ENCODE measurements at places on chromosomes 6 and 20. TPM values are rescaled to one million over a fixed set of nuclear protein-coding genes. Genes with fewer than 3 reads are reported as not detected.

GRCh38 chr6:70051197-70052124 is 185.1 kb downstream of the COL19A1 start:
- no peak for DNase-seq

- no peak for DNase-seq
Measured at GRCh38 chr6:142700032-142700431, 244.9 kb downstream of the HIVEP2 start.

GRCh38 chr6:155272353-155273232 is 8.8 kb downstream of the CLDN20 start:
- DNase-seq: peak; percentile 16

DNA sequence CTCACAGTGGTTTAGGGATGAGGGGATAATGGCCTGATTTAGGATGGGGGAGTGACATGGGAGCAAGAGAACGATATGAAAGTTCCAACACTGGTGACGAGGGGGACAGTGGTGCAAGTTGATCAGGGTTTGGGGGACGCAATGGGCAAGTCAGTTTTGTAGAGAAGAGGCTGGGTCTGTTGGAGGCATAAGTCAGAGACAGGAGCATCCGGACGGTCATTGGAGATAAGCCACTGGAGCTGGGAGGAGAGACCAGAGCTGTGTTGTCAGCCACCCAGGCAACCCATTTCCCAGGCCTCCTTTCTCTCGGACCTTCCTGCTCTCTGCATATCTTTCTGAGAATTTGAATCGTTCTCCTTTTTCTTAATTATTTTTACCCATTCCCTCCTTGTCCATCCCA is 9.5 kb downstream of the DNPH1 start:
- DNase-seq: no peak

GRCh38 chr6:34839666-34840352 is 47.9 kb downstream of the BLTP3A start:
- peak; percentile 6 for DNase-seq

DNA sequence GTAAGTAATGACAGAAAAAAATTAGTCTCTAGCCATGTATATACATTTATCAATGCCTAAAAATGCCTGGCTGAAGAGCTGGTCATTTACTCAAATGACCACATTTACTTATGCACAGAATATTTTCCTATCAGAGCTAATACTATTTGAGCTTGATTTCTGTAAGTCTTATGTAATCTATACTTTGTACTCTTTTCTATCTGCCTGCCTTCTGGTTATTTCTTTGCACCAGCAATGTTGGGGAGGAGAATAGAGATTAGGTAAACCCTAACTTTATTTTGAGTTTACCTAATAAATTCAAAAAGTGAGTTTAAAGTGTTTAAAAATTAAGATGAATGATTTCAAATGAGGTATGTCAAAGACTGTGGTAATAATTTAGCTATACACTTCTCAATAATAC is 3.7 kb downstream of the CALHM5 start:
- DNase-seq: no peak

GRCh38 chr20:38728191-38728781 is 4.0 kb downstream of the SLC32A1 start:
- DNase-seq: no peak

GRCh38 chr6:161832622-161833021 is 558.8 kb upstream of the AGPAT4 start:
- DNase-seq: no peak

- DNase-seq: no peak
Measured at GRCh38 chr20:37349517-37350491, 3.9 kb downstream of the SRC start.

DNA sequence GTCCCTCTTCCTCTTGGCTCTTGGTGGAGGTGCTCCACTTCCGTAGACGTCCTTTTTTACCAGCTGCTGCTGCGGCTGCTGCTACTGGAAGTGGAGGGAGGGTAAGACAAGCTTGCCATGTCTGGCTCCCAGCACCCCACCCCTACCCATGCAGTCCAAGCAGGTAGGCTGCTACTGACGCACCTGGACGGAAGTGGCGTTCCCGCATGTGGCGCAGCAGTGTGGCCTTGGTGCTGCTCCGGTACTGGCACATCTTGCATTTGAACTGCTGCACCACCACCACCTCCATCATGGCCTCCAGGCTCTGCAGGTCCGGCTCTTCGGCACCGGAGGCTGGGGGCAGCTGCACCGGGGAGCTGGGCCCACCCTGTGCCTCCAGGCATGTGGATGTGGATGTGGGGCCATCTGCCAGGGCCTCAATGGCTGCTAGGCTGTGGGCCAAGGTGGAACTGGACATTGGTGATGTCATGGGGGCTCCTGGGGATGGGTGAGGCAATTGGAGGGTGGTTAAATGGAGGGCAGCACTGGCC is 4.4 kb downstream of the ZNF335 start:
- DNase-seq: no peak

DNA sequence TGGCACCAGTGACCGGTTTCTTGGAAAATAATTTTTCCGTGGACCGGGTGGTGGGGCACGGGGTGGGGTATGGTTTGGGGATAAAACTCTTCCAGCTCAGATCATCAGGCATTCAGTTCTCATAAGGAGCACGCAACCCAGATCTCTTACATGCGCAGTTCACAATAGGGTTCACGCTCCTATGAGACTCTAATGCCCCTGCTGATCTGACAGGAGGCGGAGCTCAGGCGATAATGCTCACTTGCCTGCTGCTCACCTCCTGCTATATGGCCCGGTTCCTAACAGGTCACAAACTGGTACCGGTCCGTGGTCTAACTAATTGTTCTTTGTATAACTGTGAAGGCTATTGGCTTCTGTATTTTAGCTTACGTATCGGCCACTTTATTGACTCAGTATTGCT is 51.7 kb downstream of the VSTM2L start:
- no peak for DNase-seq

- DNase-seq: no peak
Measured at GRCh38 chr6:113699239-113699638, 157.9 kb upstream of the MARCKS start.

DNA sequence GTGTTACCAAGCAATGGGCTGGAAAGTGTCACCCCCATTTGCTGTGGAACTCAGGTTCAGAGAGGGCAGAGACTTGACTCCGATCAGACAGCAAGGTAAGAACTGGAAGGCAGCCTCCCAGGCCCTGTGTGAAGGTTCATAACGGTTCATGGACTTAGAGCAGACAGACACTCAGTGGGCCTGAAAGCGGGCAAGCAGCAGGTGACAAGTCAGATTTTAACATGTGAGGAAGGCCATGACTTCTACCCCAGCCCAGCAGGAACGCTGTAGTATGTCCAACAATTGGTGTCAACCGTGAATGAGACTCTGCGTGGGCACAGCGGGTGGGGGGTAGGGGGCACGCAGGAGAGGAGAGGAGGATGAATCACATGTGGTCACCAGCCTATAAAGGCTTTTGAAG is 217.6 kb upstream of the SNX9 start:
- no peak for DNase-seq

DNA sequence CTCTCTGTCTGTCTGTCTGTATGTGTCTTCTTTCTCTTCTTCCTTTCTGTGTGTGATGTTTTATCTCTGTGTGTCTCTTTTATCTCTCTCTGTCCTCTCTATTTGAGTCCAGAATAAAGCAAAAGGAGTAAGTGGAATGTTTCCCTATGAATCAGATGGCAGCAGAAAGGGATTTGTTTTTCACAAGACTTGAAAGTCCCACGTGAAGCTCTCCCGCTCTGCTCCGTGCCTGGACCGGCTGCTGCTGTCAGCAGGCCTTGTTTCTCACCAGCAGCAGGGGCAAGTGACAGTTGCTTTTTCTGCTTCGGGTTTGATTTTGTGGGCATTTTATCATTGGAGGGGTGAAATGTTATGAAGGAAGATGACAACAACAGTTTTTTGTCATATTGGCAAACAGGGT is 212.7 kb downstream of the PACRG start:
- no peak for DNase-seq

- no peak for DNase-seq
Measured at GRCh38 chr6:100381111-100381510, 83.6 kb downstream of the SIM1 start.

DNA sequence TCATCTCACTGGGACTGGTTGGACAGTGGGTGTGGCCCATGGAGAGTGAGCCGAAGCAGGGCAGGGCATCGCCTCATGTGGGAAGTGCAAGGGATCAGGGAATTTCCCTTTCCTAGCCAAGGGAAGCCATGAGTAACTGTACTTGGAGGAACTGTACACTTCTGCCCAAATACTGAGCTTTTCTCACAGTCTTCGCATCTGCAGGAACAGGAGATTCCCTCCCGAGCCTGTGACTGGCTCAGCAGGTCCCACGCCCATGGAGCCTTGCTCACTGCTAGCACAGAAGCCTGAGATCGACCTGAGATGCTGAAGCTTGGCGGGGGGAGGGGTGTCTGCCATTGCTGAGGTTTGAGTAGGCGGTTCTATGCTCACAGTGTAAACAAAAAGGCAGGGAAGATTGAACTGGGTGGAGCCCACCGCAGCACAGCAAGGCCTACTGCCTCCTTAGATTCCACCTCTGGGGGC is 10.4 kb upstream of the CALHM5 start:
- DNase-seq: no peak

DNA sequence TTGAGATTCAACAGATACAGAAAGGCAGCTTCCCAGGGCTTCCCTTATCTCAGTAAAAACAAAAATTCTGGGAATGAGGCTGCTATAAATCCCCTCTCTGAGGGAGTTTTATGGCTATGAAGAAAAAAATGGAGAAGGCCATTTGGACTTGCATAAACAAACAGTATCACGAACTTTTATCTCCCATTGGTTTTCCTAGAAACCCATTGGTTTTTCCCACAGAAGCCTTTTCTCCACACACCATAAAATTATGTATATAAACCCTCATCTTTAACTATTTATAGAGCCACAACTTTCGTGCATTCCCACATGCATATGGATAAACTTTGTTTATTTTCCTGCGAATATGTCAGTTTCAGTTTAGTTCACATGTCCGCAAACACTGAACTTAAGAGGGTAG is 36.2 kb upstream of the BTBD3 start:
- no peak for DNase-seq

GRCh38 chr6:133132466-133132971 is 108.6 kb upstream of the EYA4 start:
- DNase-seq: no peak

DNA sequence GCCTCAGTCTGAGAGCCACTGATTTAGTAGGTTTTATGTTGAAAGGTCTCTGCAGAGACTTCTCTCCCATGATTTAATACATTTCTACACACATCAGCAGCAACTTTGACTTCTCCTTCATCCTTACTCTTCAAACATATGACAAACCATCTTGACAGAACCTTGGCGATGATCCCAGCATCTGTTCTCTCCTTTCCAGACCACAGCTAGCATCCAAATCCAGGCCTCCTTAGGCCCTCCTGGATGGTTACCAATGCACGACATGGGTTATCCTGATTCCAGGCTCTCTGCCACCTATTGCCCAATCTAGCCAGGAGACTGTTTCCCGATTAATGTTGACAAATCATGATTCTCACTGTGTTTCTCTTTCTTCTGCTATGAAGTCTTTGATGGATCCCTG is 16.8 kb downstream of the LAMA4 start:
- DNase-seq: peak; percentile 93

GRCh38 chr6:2763876-2764540 is 1.2 kb upstream of the WRNIP1 start:
- DNase-seq: no peak

DNA sequence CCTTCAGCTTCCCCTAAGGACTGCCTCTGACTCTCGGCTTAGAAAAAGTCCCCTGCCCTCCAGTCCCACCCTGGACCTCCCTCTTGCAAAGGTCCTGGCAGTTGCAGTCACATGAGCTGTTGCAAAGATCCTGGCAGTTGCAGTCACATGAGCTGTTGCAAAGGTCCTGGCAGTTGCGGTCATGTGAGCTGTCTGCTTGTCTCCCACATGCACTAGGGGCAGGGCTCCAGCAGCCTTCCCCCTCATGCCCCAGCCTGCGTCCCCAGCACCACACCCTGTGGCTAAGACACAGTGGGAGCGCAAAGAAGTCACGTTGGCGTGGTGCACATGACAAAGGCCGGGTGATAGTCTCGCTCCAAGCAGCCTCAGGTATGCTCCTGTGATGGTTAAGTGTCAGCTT is 82.9 kb downstream of the ZNF217 start:
- no peak for DNase-seq

DNA sequence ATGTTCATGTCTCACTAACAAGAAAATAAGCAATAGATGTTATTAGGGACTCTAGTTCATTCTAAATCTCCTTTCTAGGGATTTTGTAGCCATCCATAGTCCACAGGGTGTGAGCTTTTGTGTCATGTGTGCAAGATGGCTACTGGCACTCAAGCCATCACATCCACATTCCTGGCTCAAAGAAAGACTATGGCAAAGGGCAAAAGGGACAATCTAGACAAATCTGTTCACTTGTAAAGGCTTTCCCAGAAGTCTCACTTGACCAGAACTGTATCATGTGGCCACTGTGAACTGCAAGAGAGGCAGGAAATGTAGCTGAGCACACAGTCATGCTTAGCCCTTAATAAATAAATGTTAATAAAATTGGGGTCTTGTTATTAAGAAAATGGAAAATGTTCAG is 212.6 kb upstream of the EXOC2 start:
- no peak for DNase-seq

DNA sequence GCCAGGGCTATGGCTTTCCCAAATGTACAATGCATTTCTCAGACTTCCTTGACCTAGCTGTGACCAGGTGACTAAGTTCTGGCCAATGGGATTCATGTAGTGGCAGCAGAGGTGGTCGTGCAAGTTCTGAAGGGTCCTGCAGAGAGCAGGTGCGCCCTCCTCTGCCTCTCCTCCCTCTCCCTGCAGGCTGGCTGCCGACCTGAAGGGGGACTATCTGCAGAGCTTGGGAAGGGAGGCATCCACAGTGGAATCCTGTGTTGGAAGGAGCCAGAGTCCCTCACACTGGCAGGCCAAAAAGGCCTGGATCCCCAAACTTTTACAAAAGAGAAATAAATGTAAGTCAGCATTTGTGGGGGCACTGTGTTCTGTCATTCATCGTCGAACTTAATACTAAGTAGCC is 66.6 kb downstream of the CDH26 start:
- no peak for DNase-seq

- DNase-seq: no peak
Measured at GRCh38 chr6:157814883-157815282, 8.2 kb upstream of the SNX9 start.

- DNase-seq: no peak
Measured at GRCh38 chr20:19928328-19929011, 88.7 kb upstream of the NAA20 start.

MDFI gene
- 144 TPM for total RNA-seq

C4B gene
- total RNA-seq: 3.7 TPM

SIRPB1 gene
- total RNA-seq: not detected

MCHR2 gene
- not detected for total RNA-seq

IPCEF1 gene
- 0.16 TPM for total RNA-seq

BPIFB4 gene
- total RNA-seq: not detected

PRKN gene
- 1.5 TPM for total RNA-seq

ABHD16B gene
- not detected for total RNA-seq

NKX2-2 gene
- total RNA-seq: not detected

SNPH gene
- total RNA-seq: 7.9 TPM

LY6G6C gene
- 0.66 TPM for total RNA-seq

PXDC1 gene
- 58.2 TPM for total RNA-seq

KPNA5 gene
- total RNA-seq: 14.4 TPM

ZNF165 gene
- 0.48 TPM for total RNA-seq

TMEM74B gene
- total RNA-seq: 2.1 TPM
